NCI-H1930 (cell line): ENCODE measurements at places on chromosomes 3 and 15.

DNA sequence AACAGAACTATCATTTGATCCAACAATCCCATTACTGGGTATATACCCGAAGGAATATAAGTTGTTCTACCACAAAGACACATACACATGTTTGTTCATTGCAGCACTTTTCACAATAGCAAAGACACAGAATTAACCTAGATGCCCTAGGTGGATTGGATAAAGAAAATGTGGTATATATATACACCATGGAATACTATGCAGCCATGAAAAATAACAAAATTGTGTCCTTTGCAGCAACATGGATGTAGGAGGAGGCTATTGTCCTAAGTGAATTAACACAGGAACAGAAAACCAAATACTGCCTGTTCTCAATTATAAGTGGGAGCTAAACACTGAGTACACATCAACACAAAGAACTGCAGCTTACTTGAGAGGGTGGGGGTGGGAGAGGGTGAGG lies 142.5 kb downstream of the IL20RB start:
- DNase-seq: no peak

- DNase-seq: no peak
Measured at GRCh38 chr3:135581806-135582205, 383.7 kb upstream of the PPP2R3A start.

- no peak for DNase-seq
Measured at GRCh38 chr15:35909414-35909813, 363.4 kb upstream of the DPH6 start.

DNA sequence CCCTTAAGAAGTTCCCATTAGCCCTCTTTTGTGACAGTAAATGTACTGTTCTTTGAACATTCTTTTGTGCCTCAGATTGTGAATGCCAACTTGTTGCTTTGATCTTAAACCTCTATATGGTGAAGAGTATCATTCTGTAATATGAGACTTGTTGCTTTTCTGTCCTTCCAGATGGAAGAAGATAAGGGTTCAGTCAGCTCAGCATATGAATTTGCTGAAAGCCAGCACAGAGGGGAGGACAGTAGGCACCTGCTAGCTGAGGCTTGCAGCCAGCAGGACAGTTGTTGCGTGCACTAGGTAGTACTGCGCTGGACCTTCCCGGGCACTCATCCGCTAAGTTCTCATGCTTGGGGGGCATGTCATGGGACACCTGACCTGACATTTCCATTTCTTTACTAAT lies 74.7 kb downstream of the DCUN1D1 start:
- no peak for DNase-seq

DNA sequence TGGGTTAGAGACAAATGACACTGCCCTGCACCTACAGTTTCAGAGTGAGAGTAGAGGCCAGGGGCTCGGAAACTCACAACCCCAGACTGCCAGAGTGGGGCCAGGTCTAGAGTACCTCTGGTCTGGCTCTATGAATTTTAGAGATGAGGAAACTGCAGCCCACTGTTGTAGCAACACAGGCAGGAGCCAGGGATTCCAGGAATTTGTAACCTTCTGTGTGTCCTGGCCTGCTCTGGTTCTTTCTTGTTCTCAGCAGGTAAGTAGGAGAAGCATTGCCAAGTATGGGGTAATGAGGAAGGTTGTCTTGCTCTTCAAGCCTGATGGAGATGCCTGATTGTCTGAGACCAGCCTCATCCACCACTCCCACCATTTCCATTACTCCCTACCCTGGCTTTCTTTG lies 221.8 kb downstream of the UACA start:
- no peak for DNase-seq

- DNase-seq: no peak
Measured at GRCh38 chr3:101902041-101902440, 52.7 kb downstream of the NFKBIZ start.

GRCh38 chr3:30263238-30263924 lies 343.0 kb upstream of the TGFBR2 start:
- no peak for DNase-seq

DNA sequence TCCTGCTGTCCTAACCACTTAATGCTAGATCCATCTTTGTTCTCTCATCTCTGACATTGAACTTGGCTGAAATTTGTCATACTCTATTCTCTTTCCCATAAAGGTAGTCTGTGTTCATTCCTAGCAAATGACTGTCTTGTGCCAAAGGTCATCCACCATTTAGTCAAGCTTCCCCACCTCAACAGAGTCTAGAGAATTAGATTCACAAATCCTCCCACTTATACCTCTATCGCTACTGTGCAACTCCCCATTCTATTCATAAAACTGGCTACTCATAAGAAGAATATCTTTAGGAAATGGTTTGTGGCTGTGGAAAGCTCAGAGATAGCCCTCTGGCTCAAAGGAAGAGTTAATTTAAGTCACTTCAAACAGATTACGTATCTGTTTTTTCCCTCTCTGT lies 59.7 kb upstream of the MBNL1 start:
- no peak for DNase-seq

- DNase-seq: no peak
Measured at GRCh38 chr3:120451272-120451761, 525 bp upstream of the FSTL1 start.

DNA sequence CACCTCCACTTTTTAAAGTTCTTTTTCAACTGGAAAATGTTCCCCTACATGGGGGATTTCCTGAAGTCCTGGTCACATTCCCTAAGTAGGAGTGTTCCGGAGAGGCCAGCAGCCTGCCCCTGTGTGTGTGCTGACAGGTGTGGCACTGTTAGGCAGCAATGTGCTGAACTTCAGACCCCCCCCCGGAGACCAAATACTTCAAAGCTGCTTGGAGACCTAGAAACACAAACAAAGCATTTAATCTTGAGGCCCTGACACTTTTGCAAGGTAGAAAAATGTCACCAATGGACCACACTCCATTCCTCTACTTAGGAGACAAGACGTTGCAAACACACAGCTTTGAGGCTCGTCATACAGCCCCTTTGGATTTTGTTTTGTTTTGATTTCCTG lies 259.6 kb upstream of the CTNNB1 start:
- DNase-seq: no peak

DNA sequence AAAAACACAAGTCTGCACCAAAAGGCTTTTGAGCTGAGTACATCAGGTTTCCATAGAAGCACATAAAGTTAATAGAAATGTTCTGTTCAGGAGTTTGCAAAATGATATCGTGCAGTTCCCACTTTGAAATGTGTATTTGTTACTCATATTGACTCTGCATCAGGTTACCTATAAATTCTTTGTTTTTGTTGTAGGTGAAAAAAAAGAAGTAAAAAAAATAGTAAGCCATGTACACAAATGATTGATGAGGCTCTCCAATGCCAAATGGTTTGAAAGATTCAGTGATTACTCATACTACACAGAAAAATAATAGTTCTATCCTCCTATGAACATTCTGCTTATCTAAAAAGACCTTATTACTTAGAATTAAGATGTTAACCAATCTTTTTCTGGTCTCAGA lies 287.3 kb upstream of the MME start:
- no peak for DNase-seq

DNA sequence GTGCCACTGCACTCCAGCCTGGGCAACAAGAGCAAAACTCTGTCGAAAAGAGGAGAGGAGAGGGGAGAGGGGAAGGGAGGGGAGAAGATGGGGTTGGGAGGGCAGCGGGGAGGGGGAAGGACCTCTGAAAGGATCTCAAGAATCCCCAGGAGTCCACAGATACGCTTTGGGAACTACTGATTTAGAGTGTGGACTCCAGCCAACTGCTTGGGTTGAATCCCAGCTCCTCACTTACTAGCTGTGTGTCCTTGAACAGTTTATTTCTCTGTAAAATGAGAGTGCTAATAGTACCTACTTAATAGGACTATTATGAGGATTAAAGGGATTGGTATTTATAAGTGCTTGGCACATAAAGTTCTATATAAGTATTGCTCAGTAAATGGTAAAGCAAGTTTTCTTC lies 45.0 kb upstream of the FAH start:
- no peak for DNase-seq
